CD8-positive, alpha-beta memory T cell (primary cell): ENCODE measurements at places on chromosomes 11 and 22.

- DNase-seq: peak; percentile 39
Measured at GRCh38 chr22:17086788-17087497, 2.1 kb downstream of the IL17RA start.

GRCh38 chr11:131724436-131724975, 354.1 kb downstream of the NTM start:
- no peak for DNase-seq

- DNase-seq: no peak
Measured at GRCh38 chr11:81303038-81303664, 1430.5 kb downstream of the FAM181B start.

DNA sequence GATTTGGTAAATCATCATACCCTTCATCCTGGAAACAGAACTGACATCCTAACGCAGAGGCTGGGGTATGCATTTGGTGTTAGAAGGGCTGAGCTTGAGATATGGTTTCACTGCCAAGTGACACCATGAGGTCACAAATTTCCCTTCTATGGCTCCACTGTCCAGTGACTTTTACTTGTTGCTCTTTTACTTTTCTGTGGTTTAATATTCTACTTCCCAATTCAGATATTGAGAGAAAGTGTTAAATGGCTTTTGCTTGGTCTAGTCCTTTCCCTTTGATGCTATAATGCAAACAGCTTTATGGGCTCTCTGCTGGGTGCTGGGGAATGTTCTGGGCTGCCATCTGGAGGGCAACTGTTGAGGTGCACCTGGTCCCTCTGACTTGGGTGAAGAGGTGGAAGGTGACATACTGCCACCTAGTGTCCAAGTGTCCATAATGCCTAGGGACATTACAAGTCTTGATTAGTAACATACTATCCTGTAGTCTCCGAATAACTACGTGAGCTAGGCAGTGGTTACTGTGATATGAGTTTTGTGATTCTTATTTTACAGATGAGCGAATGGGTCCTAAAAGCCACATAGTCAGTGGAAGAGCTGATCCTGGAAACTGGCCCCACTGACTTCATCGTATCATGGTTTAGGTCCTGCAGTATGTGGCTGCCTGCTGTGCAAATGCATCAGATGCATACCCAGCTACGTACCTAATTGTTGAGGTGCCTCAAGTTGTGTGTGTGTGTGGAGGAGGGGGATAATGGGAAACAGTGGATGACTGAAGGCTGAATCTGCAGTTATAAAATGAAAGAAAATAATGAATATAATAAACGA, 149.1 kb upstream of the RAG2 start:
- peak; percentile 84 for DNase-seq
